Right renal cortex interstitium (tissue), 3 donors: ENCODE measurements at places on chromosomes 1 and 21.
A peak's percentile ranks its signal among the peaks of the same experiment; 100 is the strongest.

DNA sequence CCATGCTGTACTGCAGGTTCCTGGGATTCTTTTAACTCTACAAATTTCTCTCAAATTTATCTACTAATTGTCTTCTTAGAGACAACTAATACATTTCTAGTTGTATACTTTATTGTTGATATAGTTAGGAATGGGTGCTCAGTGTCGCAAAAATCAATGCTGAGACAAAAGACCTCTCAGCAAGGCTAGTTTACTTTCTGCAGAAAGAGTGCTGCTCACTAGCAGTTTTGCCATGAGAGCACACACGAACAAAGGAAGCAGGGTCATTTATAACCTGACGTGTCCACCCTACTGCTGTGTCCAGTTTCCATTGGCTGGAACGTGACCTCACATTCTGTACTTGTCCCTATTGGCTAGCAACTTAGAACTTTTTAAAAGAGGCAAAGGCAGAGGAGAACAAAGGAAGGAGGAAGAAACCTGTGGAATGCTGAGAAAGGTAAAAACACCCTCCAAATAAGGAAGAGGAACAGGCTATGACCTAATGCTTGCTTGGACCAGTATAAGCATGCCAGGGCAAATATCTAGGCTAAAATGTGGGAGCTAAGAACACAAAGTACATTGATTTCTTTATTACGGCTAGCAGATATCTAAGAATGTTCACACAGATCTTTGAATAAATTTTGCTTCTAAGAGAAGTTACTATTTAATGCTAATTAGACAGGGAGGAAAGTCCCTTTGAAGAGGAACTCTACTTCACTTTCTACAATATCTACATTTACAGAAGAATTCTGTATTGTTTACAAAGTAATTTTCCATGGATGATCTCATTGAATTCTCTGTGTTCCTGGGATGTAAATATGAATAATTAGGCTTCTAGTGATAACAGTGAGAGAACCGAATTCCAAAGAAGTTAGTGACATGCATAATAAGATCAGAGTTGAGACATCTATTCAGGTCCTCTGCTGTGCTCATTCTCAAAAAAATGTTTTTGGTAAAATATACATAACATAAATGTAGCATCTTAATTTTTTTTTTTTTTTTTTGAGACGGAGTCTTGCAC is 86.0 kb upstream of the MAP10 start:
- no peak for DNase-seq

- DNase-seq: no peak
These were observed 29.8 kb downstream of the AHDC1 start for GRCh38 chr1:27574001-27574781.

GRCh38 chr1:248421384-248421783 is 18.5 kb downstream of the OR2T1 start:
- DNase-seq: no peak

DNA sequence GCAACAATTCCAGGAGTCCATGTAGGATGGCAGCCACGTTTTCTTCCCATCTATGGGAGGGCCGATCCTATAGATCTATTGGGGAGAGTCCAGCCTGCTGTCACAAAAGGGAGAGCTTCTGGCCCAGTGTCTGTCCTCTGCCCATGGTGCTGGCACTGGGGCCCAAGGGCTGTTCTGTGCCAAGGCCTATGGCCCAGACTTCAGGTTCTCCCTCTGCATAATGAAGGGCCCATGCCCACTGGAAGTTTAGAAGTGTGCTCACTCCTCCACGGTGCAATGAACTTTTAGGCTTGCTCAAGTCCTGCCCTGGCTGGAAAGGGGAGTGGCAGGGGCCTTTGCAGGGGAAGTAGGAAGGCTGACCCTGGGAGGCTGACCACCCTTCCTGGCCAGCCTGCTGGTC is 44.1 kb upstream of the ATP2B4 start:
- no peak for DNase-seq

DNA sequence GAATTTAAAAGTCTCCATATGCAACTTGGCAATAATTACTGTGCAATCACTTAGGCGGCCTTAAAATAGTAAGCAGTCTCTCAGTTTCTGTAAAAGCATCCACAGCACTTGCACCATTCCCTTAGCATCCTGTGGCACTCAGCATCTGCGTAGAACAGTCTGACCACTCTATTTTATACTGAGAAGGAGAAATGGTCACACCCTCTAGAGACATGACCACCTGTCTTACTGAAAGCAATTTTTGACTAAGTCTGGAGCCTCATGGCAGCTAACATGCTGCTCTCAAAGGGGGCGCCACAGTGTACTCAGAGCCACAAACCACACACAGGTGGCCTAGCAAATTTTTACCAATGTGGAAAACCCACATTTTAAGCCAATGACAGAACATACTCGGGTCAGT is 62.0 kb downstream of the KCNK1 start:
- DNase-seq: no peak

DNA sequence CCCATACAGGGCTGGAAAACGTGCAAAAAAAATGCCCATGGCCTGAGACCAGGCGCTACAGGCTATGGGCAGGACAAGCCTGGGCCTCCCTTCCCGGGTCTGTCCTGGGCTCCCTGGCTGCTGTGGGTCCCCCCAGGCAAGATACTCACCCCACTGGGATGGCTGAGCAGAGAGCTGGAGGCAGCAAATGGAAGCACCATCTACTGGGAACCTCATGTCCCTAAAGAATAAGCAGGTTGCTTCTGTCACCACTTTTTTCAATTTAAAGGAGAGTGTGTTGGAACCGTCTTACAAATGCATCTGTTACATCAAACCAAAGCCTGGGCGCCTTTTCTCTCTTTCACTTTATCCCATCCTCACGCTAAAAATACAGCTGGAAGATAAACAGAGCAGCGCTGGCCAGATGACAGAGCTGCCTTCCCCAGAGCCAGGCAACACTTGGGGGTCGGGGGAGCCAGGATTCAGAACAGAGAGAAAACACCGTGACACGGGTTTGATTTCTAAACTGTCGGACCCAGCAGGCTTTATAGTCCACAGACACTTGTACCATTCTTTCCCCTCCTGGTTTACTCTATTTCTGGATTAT is 262.1 kb upstream of the VAMP3 start:
- DNase-seq: no peak

GRCh38 chr1:84701376-84701775 is 11.1 kb upstream of the SSX2IP start:
- DNase-seq: no peak

- DNase-seq: no peak
These were observed 2.8 kb downstream of the MRTO4 start for GRCh38 chr1:19254416-19254815.

GRCh38 chr21:33362044-33362555 is 37.3 kb downstream of the IFNAR1 start:
- DNase-seq: no peak

DNA sequence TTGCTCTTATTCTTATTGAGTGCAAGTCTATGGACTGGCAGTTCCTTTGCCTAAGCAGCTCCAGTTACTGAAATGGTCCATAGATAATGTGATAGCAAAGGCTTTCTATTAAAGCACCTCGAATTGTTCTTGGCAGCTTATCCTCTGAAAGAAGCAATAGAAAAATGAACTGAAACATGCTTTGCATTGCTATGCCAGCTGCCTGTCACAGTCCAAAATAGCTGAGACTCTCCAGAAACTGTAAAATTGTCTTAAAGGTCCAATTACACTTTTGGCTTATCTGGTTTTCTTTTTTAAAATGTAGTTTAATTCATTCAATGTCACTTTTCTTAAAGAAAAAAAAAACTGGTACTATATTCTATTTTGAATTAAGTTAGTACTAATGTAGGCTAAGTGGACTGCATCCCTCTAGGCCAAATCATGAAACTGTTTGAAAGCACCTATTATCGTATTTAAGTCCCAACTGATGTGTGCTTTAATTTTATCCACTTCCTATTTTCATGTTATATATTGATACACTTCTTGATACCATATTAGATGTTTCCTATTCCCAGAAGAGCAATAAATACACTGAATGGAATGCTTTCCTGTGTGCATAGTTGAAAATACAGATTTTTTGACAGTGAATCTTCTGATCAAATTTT is 208.0 kb upstream of the DEPDC1 start:
- DNase-seq: no peak

DNA sequence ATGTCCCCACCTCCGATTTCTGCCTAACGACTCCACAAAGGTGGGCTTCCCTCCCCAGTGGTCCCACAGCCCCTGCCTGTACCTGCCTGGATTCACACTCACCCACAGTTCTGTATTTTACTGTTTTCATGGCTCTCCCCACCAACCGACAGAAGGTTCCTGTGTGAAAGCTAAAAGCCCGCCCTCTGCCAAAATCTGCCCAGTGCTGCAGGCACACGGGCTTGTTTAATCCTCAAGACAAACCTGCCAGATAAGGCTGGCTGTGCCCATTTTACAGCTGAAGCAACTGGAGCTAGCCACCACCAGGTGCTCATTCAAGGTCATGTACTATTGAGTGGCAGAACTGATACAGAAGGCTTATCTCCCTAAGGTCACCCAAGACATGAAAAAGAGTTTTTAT is 114.5 kb downstream of the HIVEP3 start:
- no peak for DNase-seq

DNA sequence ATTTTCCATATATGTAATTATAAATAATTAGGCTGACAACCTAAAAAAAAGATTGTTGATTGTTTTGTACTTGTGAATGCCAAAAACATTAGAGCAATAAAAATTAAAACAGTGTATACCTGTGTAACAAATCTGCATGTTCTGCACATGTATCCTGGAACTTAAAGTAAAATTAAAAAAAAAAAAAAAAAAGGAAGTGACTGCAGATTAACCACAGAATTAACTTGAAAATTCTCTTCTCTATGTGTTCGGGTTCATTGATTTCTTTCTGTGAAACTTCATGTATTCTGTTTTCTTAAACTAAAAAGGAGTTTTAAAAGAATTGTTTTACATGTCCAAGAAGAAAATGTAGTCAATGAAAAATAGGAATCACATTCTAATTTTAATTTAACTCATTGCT is 95.7 kb downstream of the FASLG start:
- DNase-seq: no peak

- DNase-seq: no peak
These were observed 120.8 kb downstream of the TYW3 start for GRCh38 chr1:74853756-74854155.

GRCh38 chr1:36709869-36710481 is 227.3 kb upstream of the CSF3R start:
- no peak for DNase-seq

DNA sequence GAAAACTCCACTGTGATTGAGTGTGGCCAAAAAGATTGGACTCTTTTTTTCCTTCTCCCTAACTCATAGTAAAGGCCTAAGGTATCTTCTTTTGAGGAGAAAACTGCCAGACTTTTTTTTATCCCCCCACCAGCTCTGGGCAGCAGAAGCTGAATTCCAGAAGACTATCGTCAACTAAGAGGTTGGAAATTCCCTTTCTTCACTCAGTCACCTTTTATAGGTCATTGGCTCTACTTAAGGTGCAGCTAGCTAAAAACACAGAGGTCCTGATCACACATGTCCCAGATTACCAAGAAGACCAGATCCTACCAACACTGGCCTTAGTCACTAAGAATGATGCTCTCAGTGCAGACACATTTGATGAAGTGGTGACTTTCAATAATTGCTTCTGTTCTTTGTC is 1441.2 kb downstream of the PLA2G4A start:
- no peak for DNase-seq

DNA sequence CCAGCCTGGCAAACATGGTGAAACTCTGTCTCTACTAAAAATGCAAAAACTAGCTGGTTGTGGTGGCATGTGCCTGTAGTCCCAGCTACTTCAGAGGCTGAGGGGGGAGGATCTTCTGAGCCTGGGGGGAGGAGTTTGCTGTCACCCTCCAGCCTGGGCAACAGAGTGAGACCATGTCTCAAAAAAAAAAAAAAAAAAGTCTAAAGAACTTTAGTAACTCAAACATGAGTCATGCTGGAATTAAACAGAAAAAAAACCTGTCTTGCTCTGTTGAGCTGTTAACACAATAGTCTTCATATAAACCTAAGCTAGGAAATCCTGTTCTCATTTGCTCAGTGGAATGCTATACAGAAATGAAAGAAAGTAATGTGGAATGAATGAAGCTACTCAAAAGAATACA is 16.7 kb upstream of the DISP1 start:
- DNase-seq: no peak

- DNase-seq: no peak
These were observed 19.4 kb downstream of the RHBG start for GRCh38 chr1:156388174-156389137.

DNA sequence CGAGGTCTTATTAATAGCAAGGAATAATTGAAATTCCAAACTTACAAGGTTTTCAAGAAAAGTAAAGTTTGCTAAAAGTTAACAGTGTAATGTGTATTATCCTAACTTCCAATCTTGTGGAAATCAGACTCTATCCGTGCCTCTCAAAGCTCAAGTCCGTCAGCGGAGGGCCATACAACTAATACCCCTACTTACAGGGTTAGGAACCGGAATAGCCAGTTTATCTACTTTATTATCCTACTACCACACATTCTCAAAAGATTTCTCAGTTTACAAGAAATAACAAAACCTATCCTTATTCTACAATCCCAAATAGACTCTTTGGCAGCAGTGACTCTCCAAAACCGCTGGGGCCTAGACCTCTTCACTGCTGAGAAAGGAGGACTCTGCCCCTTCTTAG is 457.8 kb downstream of the PTPRC start:
- no peak for DNase-seq

DNA sequence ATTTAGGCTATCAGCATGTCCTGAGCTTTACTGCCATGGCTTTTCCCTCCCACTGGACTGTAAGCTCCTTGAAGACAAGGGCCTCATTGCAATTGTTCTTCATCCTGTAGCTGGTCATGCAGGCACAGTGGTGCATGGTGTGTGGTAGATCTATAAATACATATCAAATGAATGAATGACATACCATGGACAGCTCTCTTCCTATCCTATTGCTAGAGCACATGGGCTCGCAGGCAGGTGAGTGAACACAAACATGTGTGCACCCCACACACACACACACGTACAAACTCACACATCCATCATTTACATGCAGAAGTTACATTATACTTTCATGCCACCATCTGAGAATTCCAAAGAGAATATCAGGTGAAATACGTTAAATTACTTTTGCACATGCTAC is 172.9 kb upstream of the RUNX1 start:
- no peak for DNase-seq

GRCh38 chr1:151059109-151060006 is at the start of gene CDC42SE1:
Gene CDC42SE1 (minus strand): TSS chr1:151059622. CDS start chr1:151055730, 3,892 bp downstream.
- peak; percentile 68 for DNase-seq

DNA sequence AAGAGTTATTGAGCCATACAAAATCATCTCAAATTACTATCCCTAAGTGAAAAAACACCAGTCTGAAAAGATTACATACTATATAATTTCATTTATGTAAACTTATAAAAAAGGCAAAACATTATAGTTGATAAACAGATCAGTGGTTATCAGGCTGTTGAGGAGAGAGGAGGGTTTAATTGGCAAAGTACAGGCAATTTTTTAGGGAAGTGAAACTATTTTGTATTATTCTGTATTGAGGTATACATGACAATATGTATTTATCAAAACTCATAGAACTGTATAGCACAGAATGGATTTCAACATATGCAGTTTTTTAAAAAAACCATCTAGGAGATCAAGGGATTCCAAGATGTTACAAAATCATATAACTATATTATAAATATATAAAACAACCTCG is 403.7 kb downstream of the LTN1 start:
- no peak for DNase-seq

DNA sequence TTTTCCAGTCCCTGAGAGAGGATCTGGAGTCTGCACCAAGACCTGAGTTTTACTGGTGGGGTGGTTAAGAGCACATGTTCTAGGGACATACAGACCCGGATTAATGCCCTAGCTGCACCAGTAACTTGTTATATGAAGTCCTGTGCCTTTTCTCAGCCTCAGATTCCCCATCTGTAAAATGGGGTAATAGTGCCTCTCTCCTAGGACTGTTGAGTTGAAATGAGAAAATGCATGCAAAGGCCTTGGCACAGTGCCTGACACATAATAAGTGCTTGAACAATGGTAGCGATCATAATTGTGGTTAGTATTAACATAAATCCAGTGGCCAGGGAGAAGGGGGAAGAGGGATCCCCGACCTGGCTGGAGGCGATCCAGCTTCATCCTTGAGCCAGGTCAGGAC is 12.3 kb downstream of the AHDC1 start:
- DNase-seq: no peak
